ENCODE measurements at places on chromosomes 1 and 21.

GRCh38 chr1:161497961-161498360 is 7.3 kb upstream of the FCGR2A start:
- DNase-seq: no peak

GRCh38 chr1:85313888-85314696 is 37.7 kb upstream of the BCL10 start:
- DNase-seq: no peak

DNA sequence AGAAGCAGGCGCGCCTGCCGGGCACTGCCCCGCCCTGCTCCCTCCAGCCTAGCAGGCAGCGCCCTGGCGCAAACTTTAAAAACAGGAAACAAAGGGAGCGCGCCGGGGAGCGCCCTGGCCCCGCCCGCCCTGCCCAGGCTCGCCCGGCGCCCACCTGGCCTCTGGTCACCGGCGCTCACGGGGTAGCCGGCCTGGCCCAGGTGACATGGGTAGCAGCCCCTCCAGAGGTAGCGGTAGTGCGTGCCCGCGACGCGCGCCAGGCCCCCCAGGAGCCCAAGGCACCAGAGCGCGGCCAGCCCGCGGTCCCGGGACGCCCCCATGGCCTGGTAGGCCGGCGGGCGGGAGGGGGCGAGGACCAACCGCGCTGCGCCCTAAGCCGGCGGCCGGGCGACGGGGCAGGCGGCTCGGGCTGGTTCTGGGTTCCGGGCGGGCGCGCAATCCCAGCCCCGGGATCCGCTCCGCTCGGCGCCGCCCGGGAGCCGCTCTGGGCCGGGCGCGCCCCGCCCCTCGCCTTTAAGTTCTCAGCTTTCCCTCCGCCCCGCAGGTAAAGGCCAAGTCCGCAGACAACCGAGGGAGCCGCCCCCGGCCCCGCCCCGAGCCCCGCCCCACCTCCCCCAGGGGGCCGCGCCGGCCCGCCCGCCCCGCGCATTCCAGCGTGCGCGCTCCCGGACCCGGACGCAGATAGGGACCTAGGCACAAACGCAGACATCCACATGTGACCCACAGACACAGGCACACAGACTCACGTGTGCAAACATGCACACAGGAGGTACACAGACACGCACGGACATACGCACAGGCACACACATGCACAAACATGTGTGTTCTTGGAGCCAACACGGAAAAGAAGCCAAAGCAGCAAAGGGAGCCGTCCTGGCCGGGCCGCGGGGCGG is 76.7 kb downstream of the ARHGEF16 start:
- DNase-seq: no peak

DNA sequence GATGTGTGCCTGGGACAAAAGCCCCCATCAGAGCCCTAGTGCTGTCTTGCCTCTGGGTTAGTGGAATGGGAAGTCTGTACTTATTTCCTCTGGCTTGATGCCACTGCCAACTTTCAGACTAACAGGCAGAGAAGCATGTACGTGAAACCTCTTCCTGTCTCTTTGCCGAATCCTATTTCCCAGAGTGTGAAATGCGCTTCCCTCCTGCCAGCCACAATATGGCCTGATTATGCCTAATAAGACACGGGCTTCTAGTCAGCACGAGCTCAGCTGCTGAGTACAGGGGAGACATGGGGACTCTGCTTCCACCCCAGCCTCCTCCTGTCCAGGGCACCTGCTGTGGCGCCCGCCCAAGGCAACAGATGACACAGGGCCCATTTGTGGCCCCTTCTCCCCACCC is 111.4 kb downstream of the KCND3 start:
- DNase-seq: no peak

- no peak for DNase-seq
These were observed 24.1 kb downstream of the CHI3L2 start for GRCh38 chr1:111251570-111251969.

GRCh38 chr21:36710729-36711048 is 11.8 kb downstream of the SIM2 start:
- no peak for DNase-seq

- DNase-seq: no peak
These were observed 29.5 kb upstream of the DIP2A start for GRCh38 chr21:46428987-46429710.

DNA sequence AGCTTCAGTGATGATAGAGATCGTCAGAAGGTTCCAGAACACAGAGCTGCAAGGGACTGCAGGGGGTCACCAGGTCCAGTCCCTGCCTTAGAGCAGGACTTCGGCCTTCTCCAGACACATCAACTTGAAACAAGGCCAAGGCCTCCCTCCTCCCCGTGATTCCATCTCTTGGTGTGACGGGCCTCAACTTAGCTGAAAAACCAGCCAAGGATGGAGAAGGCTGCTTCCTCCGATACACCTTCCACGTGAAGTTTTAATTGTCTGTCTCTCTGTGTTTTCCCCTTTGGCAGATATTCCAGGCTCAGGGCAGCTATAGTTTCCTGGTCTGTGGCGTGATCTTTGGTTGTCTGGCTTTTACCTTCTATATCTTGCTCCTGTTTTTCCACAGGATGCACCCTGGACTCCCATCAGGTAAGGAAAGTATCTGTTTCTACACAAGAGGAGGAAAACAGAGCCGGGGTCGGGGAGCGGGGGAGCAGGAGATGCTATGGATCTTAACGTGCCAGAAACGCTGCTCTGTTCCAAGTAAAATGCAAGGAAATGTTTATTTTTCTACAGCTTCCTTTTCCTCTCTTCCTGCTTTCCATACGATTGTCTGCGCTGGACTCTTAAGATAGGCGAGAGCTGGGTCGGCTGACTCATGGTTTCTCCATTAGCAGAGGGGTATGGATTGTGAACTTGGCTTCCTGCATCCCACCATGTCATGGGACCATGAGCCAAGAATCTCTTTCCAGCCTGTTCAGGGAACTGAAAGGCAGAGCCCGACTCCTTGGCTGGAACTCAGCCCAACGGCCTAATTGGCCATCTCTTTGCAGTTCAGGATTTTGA is 32.8 kb downstream of the ELK4 start:
- DNase-seq: peak; percentile 44

DNA sequence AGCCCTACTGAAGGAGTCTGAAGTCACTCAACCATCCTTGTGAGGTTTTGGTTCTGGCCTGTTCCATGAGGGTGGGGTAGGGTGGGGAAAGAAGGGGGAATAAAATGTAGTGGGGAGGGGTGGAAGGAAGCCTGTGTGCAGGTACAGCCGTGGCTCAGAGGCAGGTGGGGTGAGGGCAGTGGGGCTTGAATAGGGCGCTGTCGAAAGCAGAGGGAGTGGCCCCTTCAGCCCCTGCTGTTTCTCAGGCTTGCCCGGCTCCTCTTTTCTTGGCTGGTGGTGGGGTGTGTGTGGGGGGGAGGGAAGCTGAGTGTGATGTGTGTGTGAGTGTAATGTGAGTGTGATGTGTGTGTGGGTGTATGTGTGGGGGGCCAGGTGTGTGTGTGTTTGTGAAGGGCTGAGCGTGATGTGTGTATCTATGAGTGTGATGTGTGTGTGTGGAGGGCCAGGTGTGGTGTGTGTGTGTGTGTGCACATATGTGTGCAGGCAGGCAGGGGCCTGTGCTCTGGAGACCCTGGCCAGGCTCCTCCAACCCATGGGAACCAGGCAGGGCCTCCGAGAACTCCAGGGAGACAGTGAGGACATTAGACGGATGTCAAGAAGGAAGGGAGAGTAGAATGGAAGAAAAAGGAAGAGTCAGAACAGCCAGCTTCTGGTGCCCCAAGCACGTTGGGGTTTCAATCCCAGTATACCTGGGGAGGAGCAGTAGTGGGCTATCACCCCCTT is 9.0 kb downstream of the SOX13 start:
- no peak for DNase-seq

DNA sequence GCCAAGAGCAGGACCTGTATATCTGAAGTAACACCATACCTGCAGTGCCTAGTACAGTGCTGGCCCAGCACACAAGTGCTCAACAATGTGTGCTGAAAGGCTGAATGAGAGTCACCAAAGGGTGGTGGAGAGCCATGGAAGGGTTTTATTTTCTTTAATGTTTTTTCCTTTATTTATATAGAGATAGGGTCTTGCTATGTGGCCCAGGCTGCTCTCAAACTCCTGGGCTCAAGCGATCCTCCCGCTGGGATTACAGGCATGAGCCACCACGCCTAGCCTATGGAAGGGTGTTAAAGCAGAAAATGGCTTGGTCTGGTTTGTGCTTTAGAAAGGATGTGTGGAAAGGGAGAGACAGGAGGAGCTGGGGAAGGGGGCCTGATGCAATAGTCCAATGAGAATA is 13.3 kb upstream of the TTC39A start:
- DNase-seq: no peak

DNA sequence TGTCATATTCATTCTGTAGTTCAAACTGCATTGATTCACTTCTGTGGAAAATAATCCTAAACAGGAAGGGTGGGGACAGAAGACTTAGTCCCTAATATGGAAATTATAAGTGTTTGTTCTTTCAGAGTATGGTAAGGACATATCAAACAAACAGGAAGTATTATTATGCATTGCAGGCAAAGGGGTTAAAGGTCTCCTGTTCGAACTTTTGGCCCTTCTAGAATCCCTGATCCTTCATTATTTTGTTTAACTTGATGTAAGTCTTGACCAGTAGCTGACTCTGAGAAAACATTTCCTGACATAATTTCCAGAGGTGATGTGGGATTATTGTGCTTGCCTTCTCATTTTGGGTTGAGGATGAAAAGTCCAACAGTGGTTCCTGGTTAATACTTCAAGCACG is 215.4 kb upstream of the ADGRL2 start:
- no peak for DNase-seq

DNA sequence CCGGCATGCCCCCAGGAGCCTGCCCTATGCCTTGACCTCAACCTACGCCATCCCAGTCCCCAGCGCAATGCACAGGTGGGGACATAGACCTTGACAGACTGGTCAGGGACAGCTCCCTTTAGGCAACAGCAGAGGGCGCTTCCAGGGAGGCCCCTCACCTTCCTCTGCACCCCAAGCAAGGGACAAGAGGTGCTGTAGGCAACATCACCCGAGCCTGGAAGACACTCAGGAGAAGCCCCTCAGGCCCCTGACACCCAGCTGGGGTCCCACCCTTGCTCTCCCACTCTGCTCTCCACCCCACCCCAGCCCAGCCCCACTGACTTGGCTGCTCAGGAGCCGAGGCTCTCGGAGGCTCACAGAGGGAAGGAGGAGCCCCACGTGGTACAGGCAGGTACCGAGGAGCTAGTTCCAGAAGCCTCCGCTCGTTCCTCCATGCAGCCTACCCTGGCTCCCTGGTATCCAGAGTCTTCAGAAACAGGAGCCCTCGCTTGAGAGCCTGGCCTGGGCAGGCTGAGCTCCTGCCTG is 2.4 kb upstream of the WNT3A start:
- DNase-seq: no peak

GRCh38 chr21:35511696-35512162 is 462.6 kb upstream of the RUNX1 start:
- DNase-seq: no peak

DNA sequence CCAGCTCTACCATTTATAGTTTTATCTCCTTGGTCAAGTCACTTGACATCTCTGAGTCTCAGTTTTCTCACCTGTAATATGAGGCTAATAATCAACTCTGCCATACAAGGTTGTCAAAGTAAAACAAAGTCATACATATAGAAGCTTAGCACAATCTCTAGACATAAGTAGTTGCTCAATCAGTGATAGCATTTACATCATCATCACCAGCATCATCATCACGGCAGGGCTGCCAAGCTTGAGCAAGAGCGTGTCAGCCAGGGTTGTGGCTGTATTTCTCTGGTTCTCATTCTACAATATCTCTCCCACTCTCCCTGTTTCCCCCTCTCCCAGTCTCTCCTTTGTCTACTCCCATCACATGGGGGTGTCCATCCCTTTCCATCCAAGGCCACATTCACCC is 41.7 kb upstream of the COA6 start:
- DNase-seq: no peak

- DNase-seq: no peak
These were observed 97.1 kb downstream of the PLPPR4 start for GRCh38 chr1:99361406-99361805.

- no peak for DNase-seq
These were observed 13.9 kb upstream of the TMEM222 start for GRCh38 chr1:27307874-27308598.

DNA sequence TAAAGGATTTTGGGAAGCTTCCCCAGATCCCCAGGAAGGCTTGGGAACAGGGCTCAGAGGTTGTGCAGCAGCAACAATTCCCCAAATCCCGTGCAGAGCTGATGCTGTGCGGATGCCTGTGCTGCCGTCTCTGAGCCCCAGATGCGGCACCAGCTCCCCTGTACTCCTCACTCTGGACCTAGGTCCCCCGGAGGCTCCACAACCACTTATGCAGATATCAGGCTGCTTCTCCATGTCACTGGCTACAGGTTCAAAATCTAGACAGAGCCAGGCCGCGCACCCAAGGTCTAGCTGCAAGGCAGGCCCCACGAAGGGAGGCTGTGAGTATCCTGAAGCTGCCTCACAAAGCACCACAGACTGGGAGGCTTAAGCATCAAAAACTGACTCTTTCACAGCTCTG is 81.6 kb downstream of the PDE9A start:
- DNase-seq: no peak

DNA sequence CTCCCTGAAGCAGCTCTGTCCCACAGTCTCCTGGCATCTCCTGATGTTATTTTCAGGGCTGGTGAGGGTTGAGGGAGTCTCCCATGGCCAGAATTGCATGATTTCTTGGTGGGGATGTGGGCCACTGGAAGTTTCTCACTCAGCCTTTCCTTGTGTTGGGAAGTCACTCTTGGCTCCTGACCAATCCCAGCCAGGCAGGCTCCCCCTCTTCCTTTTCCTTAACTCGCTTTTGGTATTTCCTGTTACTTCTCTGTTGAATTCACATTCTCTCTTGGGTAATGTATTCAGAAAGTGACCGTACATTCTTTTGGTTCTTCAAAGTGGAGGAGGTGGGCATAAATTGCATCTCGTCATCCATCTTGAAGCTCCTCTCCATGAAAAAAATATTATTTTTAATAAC is 135.7 kb downstream of the PCBP3 start:
- no peak for DNase-seq

GRCh38 chr1:204450461-204451257 is 39.0 kb upstream of the PPP1R15B start:
- no peak for DNase-seq

DNA sequence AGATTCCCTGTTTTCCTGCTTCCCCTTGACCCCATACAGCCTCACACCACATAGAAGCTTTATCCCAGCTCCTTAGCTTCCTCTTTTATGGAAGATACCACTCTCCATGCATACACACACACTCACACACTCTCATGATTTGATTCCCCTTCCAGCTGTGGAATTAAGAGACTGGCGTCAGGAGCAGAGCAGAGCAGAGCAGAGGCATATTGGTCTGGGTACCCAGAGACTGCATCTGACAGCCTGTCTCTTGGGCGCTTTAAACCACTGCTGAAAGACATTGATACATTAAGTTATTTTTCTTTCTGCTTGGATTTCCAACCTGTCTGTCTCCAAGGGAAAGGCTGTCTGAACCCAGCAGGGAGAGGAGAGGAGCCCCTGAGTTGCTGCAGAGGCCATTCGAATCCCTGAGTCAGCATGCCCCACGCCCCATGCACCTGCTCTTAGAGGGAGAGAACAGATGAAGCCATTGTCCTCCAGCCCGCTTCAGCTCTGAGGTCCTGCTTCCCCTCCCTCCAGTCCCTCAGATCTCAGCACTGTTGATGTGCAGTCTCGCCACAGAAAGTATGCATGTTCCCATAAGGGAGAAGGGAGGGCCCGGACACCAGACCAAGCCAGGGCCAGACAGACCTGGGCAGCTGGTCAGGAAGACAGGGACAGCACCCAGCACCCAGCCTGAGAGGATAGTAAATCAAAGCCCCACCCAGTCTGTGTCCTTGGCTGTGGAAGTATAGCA is 66.7 kb upstream of the GJB5 start:
- DNase-seq: no peak
